Activated naive CD4-positive, alpha-beta T cell treated with anti-CD3 and anti-CD28 coated beads, Interleukin-2, amount 50 U/mL, for 16 hours (primary cell): ENCODE measurements at places on chromosomes 1 and 21.

- DNase-seq = no peak
Observed at GRCh38 chr1:23385119-23385621, 15.5 kb upstream of the ZNF436 start.

- DNase-seq = no peak
Observed at GRCh38 chr1:59468828-59469428, 172.0 kb downstream of the FGGY start.

DNA sequence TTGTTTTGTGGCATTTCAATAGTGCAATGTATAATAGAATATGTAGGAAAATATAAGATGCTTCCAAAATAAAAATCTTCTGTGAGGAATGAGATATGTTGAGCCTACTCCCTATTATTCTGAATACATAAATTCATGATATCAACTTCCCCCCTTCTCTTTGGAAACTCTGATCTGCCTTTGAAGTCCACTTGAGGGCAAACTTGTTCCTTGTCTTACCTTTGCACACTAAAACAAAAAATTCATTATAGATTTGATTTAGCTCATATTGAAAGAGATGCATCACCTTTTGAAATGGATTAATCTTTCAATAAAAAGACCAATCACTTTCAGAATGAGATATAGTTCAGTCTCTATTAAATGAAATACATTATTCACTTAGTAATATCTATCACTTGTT, 580.7 kb upstream of the ADGRL4 start:
- DNase-seq = no peak

DNA sequence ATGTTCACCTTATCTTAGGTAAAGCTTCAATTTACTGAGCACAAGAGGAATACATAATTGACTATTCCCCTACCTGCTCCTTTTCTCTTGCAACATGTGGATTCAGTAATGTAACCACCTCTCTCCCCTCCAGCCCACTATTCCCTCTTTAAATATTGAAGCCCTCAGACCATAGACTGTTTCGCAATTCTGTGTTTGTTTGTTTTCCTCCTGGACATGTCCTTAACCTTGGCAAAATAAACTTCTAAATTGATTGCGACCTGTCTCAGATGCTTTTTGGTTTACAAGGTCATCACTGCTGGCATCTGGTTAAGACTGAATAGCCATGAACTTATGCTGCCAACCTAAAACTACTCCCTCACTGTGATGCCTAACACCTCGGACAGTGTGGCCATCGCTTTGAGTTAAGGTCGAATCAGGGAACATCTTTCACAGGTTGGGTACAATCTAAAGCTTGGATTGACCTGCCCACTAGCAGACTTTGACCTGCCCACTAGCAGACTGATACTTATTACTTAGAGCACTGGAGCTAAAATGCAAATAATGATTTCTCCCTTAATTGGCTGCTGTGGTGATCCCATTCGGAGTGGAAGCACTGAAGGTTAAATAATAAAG, 10.2 kb upstream of the CDC42BPA start:
- DNase-seq = no peak

DNA sequence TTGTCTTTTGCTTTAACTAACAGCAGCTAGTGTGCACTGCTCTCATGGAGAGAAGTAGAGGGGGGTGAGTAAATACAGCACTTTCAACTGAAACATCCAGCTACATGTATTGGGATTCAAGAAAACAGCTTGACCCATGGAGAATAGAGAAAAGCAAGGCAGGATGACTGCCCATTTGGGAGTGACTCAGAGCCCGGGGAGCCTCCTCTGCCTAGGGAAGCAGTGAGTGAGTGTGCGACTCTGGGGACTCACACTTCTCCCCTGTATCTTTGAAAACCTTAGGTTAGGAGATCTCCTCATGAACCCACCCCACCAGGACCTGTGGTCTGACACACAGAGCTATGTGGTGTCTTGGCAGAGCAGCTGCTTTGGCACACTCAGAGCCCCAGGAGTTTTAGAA, 82.0 kb upstream of the PTGFR start:
- no peak for DNase-seq

- DNase-seq = no peak
Observed at GRCh38 chr1:97827887-97828286, 92.9 kb downstream of the DPYD start.

GRCh38 chr1:86503406-86504136, 34.8 kb downstream of the CLCA1 start:
- DNase-seq = no peak

GRCh38 chr1:169348383-169349036, 19.1 kb downstream of the NME7 start:
- DNase-seq = no peak

DNA sequence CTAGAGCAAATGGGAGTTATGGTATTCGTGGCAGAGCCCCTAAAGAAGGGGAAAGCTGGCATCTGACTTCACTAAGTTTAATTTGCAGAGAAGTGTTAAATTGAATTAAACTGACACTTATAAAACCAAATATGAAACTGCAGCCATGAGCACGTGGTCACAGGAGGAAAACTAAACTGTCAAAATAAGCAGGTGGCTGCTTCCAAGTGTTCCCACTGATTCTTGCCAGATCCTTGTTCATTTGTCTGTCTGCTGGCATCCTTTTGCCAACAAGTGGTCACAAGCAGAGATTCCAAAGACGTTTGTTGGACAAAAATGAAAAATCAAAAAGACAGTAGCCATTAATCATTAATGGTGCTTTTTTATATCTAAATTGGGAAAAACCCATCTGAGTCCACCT, 6.5 kb upstream of the CELA2B start:
- no peak for DNase-seq

DNA sequence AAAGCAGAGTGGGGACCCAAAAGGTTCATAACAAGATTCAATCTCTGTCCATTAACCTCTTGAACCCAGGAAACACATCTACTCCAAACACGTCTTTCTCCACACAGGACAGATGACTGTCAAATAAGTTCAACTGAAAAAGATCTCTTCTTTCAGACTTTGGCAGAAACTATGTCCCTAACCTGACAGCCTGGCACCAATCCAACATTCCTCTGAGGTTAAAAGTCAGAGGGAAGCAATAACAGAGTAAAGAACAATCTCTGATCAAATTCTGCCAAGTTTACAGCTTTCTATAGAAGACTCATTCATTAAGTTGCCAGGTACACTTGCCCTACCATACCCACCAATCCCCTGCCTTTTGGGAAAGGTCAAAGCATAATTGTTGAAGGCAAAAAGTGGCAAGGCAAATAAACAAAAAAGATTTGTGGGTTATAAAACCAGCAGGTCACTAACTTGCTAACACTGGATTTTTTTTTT, 31.9 kb downstream of the OTUD7B start:
- no peak for DNase-seq

GRCh38 chr1:225931270-225932136, 7.5 kb upstream of the PYCR2 start:
- no peak for DNase-seq

DNA sequence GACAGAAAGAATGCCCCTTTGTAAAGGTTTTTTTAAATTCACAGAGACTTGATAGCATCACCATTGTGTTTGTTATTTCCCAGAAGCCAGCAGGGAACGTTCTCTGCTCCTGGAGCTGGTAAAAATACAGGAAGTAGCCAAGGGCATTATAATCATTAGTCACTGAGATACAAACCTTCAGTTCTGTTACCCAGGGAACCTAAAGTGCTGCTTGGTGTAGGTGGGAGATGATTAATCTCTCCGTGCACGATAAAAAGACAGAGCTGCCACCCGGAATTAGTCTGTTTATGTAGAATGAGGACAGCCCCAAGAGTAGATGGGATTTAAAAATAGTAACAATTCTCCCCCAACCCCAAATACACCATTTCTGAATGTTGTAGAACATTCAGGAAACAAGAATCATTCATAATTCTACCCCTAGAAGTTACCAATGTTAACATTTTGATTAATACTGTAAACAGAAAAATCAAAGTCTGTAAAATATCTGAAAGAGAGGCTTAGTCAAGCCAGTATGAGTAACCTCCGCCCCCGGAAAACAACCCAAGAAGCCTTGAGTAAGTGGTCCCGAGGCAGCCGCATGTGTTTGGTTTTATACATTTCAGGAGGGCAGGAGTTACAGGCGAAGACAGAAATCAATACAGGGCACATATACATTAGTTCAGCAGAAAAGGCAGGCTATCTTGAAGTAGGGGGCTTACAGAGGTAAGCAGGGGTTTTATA, 45.3 kb upstream of the CTBS start:
- DNase-seq = peak; percentile 63

DNA sequence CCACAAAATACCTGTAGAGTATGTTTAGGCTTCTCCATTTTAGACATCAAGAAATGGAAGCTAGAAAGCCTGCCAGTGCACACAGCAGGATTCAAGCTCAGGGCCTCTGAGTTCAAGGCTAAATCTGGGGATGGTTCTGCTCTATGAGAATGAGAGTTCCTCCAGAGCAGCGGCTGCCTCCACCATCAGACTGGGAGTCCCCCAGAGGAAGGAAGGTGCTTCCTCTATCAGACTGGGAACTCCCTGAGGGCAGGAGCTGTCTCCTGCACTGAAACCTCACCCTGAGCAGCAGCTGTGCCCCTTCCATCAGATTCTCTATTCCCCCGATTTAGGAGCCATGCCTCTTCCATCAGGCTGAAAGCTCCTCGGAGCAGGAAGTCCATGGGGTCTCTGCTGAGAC, 20.1 kb downstream of the PLA2G5 start:
- DNase-seq = no peak
